Cerebellar nuclear complex (tissue), 1 donor: ENCODE measurements at places on chromosomes 16 and 17.

- DNase-seq: no peak
Observed at GRCh38 chr17:18117982-18118975, 9.7 kb downstream of the MYO15A start.

DNA sequence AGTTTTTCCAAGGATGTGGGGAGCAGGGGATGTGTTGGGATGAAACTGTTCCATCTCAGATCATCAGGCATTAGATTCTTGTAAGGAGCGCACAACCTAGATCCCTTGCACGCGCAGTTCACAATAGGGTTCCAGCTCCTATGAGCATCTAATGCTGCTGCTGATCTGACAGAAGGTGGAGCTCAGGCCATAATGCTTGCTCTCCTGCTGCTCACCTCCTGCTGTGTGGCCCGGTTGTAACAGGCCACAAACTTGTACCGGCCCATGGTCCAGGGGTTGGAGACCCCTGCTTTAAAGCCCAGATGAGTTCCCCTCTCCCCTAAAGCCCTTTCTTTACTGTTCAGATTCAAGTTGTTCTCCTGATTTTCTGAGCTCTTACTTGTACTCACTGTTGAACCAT, 44.8 kb downstream of the RNF135 start:
- DNase-seq: no peak

GRCh38 chr16:84323606-84324005, 28.9 kb downstream of the WFDC1 start:
- no peak for DNase-seq

DNA sequence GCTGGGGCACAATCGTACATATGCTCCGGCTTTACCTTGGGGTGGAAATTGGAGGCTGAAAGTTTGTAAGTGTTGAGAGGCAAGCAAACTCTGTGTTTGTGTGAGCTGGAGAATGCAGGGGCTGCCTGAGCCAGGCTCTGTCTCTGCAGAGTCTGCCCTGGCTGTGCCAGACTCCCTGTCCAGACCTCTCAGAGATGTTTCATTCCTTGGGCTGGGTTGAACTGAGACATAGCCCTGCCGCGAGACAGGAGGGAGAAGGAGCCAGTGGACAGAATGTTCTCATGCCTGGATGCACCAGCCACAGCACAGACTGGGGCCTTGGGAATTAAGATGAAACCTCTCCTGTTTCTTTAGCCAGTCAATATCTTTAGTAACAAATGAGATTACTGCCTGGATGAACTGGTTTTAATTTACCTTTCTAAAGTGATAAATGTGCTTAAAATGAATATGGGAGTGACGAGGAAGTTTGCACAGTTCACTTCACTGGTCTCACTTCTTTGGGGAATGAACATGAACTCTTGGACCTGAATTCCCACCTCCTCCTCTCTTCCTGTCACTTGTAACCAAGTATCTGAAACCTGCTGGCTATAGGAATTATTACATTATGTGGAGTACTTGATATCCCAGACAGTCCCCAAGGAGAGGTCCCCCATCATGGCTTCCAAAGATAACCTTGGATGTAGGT, 40.1 kb downstream of the YPEL2 start:
- DNase-seq: peak; percentile 44

DNA sequence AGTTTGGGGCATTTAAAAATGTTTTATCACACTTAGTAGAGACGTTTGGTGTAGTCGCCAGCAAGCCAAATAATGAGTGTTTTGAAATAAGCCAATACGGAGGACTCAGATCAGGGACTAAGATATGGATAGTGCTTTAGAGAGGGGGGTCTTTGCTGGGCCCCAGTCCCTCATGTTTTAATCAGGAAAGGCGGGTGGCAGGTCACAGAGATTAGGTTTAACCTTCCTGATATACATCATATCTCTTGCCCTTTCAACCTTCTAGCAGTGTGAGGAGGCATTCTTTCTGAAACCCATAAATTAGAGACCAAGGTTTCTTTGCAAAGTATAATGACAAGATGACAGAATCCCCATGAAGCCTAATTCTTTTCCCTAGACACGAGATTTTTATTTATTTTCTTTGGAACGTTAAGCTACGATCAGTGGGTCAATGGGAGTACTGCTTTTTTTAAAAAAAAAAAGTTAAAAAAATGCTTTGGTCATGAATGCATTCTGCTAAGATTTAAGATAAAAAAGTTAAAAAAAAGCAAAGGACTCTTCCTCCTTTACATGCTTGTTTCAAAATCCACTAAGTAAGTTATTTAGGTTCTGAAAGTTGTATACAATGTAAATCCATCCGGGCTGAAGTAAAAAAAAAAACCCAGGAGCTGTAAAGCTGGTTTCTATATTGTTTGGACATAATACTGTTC, 572.1 kb upstream of the SALL1 start:
- no peak for DNase-seq

DNA sequence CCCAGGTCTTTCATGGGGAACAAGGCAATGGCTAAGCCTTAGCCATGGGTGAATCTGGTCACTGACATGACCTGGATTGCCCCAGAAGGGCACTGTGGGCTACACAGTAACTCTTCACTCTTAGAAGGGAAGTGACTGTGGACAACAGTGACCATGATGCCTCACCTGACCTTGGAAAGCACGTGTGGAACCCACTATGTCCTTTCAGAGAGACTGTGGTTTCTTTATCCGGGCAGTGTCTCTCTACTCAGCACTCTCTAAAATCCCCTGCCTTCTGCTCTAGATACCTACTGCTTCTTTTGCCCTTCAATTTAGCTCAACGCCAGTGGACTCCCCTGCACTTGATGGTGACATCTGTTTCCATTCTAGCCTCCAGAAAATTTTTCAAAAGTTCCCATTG, 66.1 kb upstream of the ANKFN1 start:
- DNase-seq: no peak

DNA sequence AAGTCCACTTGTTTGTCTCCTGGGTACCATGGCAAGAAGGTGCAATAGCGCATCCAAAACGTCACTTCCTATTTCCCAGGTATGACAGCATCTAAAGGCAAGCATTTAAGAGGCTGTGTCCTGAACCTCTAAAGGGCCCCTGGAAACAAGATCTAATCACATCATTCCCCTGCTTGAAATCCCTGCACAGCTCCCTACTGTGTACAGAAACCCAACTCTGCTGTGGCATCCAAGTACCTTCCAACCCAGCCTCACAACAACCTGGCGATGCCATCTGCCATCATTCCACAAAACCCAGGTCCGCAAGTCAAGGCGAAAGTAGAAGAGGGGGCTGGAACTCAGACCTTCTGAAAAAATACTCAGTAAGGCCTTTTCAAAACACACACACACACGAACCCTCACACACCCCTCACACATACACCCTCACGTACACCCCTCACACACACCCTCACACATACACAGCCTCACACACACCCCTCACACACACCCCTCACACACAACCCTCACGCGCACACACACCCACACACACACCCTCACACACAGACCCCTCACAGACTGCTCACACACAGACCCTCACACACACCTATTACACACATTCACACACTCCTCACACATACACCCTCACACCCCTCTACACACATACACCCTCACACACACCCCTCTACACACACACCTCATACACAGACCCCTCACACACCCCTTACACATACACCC, 24.5 kb downstream of the C17orf67 start:
- no peak for DNase-seq

GRCh38 chr17:66923886-66924285, 40.6 kb upstream of the CACNG4 start:
- DNase-seq: no peak

DNA sequence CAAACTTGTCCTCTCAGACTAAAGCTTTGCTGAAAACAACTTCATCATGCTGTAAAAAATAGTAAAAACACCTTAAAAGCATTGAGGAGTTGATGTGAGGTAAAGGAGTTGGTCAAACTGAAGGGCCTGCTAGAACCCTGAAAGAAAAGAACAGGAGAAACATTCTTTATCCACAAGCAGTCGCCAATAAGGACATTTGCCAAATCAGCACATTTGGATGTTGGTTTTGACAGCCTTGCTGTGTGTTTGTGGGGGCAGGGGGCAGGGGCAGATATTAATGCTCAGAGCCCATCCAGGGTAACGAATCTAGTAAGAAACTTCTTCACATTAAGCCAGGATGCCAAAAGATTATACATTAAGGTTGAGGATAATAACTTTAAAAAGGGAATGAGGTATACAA, 399.9 kb upstream of the ZFHX3 start:
- no peak for DNase-seq

- no peak for DNase-seq
Observed at GRCh38 chr17:57419940-57420550, 163.7 kb downstream of the MSI2 start.

DNA sequence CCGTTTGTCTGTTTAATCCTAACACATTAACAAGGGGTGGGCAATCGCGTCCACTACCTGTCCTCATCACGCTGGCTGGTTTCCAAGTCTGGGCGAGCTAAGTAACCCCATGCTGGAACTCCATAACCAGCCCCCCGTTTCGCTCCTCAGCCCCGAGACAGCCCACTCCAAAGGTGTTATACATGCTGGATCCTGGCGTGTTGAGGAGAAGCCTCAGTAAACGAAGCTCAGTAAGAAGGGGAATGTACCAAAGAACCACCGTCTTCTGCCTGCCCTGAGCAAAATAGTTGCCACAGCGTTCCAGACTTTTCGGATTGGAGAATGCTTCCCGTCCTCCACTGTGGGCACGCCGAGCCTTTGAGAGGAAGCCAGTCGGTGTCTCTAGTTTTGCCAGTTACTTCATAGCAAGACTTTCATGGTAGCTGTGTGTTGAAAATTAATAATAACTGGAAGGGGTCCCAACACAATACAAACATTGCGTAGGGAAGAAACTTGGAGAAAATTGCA, 16.1 kb upstream of the C17orf78 start:
- DNase-seq: no peak

DNA sequence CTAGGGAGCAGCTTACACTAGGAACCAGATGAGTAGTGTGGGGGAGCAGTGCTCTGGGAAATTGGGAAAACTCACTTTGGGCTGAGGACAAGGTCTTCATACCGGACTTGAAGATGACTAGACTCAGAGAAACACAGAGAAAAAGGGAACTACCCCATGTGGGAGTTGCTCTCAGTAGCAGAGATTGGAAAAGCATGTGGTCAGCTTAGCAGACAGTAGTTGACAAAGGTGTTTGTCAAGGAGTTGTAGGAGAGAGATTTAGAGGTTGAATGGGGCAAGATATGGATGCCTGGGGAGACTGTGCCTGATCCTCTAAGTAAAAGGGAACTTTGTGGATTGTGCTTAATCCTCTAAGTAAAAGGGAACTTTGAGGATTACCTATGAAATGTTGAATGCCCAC, 194.5 kb upstream of the COX10 start:
- DNase-seq: no peak

DNA sequence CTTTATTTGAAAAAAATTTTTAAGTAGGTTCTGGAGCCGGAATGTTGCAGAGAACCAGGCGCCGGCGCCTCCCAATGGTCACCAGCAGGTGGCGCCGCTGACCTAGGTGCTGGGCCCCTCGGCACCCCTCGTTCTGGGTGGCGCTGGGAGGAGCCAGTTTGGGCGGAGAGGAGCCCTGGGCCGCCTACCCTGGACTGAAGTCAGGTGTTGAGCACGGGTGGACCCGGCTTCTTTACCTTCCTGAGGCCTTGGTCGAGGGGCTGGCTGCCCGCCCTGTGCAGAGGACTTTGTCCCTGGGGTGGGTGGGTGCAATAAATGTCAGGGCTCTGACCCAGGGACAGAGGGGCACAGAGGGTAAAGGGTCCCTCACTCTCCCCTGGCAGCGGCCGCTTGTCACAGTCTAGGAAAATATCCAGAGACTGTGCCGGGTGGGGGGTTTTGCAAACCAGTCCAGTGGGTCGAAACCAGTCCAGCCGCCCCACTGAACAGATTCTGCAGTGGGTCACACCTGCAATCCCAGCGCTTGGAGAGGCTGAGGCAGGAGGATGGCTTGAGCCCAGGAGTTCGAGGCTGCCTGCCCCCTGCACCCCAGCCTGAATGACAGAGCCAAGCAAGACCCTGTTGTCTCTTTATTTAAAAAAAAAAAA, 30.1 kb upstream of the TNFRSF13B start:
- DNase-seq: no peak

DNA sequence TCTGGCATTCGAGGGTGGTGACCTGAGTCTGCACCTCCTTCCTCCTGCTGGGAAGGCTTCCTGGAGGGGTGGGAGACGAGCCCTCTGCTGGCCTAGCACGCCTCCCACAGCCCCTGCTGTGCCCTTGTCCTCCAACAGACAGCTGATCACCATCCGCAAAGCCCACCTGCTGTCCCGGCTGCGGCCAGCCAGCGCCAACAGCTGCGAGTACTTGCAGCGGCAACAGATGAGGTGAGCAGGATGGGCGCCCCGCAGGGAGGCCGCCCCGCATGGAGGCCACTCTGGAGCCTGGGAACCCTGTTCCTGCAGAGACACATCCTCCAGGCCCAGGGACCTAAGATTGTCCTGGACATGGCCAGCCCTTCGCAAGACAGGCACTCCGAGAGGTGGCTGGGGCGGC, 21.6 kb downstream of the UBALD1 start:
- DNase-seq: no peak

DNA sequence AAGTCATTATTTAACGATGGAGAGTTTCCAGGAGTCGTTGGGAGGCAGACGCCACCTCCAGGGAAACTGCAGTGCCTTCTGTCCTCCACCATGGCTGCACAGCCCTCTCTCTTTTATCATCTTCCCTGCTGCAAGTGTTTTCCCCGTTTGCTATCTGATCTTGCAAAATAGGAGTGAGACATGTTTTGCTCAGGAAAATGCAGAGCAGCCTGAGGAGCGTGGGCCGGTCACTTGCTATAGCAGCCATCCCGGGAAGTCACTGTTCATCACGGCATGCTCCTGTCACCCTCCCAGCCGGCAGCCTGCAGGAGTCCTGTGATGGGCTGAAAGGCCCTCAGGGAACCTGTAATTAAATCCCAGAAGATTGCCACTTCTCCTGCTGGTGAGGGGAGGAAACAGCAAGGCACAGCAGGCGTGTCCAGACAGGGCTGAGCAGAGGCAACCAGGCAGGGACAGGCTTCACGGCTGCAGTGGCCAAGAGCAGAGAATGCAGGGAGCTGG, 143.1 kb downstream of the GSG1L start:
- DNase-seq: no peak

GRCh38 chr17:74474043-74474792, 7.8 kb downstream of the CD300A start:
- no peak for DNase-seq
